ENCODE measurements at places on chromosomes 16 and 17. TPM values are rescaled to one million over a fixed set of nuclear protein-coding genes. Genes with fewer than 3 reads are reported as not detected.

DNA sequence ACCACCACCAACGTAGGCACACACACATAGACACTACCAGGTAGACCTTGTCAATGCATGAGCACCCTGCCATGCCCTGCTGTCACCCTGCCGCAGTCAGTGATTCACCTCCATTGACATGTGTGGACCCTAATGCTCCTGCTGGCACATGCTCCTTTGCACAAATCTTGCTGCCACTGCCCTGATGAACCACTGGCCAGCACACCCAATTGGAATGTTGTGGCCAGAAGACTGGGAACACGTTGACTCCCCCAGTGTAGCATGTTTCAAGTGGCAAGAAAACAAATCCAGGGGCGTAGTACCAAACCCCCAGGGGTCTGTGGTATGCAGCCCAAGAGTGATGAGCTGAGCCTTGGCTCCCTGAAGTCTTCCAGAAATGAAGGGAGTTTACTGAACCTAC, 486.4 kb upstream of the KIF2B start:
- no peak for DNase-seq

DNA sequence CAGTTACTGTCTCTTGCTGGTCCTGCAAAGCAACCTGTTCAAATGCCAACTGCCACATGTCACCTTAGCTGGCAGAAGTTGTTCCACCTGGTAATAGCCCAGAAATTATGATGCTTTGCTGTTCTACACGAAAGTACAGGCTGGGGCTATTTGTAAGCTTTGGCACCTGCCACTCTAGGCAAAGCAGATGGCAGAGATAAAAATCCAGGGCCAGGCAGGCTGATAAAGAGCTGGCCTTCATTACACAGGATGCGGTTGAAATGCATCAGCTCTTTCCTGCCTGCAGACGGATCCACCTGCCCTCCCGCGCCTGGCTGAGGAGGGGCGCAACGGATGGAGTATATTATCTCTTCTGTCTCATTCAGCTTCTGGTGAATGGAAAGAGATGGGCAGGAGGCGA, 29.3 kb upstream of the KDM8 start:
- no peak for DNase-seq

DNA sequence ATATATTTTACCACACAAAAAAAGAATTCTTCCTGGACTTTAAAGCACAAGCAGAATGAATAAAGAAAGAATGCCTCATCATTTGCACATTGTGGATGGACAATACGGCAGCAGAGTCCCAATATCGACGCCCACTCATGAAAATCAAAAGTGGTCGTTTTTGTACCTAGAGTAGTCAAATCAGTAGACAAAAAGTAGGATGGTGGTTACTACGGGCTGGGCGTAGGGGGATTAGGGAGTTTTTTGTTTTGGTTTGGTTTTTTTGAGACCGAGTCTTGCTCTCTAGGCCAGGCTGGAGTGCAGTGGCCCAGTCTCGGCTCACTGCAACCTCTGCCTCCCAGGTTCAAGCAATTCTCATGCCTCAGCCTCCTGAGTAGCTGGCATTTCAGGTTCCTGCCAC, 8.6 kb upstream of the CENPV start:
- DNase-seq: no peak

- no peak for DNase-seq
Measured at GRCh38 chr17:41814195-41814594, 1.4 kb downstream of the FKBP10 start.

Gene GALR2
- total RNA-seq: not detected

Gene SLFN12L
- total RNA-seq: 1.3 TPM

Gene CTRB1
- 1.4 TPM for total RNA-seq

Gene TNFSF12
- total RNA-seq: 31.0 TPM
